CD4-positive, alpha-beta T cell treated with Interleukin-6 at 100 ng/mL for 8 hours (primary cell): ENCODE measurements at places on chromosomes 2 and 18.

GRCh38 chr2:239268549-239268948, 132.3 kb downstream of the HDAC4 start:
- no peak for DNase-seq

DNA sequence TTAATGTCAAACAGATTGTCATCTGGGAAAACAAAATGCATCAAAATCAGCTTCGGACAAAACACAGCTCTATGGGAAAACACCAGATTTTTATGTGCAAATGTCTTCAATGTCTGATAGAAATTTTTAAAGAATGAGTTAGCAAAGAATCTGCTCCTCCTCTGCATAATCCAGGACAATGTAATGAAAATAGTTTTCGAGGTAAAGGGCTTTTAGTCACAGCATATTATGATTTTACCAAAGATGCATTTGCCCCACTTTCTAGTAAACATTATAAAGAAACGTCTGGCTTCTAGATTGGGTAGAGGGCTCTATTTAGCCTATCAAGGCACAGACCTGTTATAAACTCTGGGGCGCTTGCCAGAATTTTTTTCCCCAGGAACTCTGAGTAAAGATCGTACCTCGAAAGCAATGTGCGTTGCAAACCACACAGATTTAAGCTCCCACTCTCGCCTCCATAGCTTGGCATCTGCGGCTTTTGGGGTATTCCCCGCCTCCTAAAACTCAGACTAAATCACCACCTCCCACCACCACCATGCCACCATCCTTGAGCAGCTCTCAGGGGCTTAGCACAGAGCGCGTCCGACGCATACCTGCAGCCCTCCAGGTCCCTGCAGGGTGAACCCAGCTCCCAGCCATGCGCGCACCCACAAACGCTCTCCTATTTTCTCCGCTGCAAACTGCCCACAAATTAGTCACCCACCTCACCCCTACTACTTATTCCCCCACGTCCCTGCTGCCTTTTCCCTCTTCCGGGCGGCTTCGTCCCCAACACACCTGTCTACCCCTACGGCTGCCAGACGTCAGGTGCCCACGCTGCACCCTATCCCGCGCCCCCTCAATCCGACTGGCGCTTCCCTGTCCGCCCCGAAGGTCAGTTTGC, 829 bp downstream of the ACVR1C start:
- DNase-seq = peak; percentile 14

DNA sequence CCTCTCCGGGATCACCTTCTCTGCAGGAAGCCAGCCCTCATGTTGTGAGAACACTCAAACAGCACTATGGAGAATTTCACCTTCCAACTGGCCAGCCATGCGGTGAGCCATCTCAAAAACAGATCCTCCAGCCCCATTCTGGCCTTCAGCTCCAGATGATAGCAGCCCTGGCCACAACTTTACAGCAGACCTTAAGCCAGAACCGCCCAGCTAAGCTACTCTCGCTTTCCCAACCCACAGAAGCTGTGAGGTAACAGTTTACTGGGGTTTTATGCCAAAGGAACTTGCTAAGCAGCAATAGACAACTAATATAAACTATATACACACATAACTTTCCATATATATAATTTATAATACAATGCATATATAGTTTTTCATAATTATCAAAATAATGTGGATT, 11.6 kb upstream of the PTPN4 start:
- DNase-seq = no peak

DNA sequence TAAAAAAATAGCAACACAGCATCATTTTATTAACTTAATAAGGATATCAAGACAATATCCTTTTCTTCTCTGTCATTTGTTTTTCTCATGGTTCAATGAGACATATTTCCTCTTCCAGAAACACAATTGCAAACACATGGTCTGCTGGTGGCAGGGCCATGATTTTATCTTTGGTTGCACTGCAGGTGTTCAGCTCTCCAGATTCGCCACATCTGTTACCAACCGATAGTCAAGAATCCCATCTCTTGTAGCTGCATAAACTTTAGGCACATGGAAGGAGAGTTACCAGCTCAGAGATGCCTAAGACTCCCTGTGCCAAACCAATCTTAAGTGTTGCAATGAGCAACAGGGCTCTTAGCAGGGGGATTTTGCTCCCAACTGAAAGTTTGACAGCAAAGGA, 1303.2 kb upstream of the CELF4 start:
- DNase-seq = no peak

DNA sequence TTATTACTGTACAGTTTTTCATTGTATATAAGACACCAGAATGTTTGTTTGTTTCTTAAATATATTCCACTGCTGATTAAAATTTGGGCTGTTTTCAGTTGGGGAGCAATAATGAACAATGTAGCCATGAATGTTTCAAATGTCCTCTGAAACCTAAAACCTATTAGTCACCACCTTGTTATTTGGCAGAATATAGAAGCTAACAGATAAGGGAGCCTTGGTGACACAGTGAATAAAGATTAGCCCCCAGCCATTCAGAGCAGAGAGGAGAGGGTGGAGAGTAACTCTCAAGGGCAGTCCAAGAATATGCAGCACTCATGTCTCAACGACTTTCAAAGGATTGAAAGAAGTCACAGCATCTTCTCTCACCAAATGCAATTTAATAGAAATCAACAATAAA, 43.1 kb upstream of the ATP8B1 start:
- no peak for DNase-seq

GRCh38 chr2:186256540-186256939, 229.5 kb upstream of the ZC3H15 start:
- no peak for DNase-seq

DNA sequence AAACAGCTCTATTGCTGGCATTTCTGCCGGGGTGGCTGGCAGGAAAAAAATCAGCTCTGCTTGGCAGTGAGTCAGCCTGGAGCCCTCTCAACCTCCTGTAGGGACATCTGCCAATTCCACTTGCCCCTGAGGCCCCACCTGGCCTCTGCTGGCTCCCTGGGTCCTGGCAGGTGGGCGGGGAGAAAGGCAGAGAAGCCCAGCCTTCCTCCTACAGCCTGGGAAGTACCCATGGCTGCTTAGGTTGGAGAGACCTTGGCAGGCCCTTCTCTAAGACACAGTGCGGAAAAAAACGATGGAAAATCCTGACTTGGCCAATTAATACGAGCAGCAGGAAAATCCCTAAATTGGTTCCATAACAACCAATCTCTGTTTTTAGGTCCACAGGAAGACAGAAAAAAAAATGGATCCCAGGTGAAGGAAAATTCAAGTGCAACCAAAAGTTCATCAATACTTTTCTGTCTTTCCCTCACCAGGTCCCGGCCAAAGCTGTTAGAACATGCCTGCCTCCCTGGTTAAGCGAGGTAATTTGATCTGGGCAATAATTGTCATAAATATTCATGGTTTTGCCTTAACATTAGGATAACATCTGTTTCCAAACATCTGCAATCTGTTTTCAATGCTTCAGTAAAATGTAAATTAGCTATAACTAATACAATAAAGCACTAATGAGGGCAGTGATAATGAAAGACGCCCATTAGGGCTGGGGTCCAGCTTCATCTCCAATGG, 245.9 kb downstream of the TFCP2L1 start:
- DNase-seq = no peak

DNA sequence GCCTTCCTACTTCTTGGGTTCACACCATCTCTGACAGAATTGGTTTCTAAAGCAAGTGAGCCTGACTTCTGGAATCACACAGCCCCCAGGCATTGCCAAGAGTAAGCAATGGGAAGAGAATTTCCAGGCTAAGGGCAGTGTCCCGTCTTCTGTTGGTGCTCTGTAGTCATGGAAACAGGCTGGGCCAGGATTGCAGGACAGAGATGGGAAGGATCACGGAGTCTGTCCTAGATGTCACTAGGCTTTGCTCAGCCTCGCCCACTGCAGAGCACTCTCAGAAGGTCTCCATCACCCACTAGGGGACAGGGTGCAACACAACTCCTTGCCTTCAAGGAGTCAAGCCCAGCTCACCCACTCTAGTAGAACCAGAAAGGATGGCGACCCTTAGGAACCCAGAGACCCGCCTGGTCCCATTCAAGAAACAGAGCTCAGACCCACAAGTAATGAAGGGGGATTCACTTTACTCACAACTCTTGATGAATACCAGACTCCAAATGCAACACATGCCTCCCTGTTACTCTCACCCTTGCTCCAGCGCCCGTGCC, 48.6 kb upstream of the TEX51 start:
- DNase-seq = no peak

DNA sequence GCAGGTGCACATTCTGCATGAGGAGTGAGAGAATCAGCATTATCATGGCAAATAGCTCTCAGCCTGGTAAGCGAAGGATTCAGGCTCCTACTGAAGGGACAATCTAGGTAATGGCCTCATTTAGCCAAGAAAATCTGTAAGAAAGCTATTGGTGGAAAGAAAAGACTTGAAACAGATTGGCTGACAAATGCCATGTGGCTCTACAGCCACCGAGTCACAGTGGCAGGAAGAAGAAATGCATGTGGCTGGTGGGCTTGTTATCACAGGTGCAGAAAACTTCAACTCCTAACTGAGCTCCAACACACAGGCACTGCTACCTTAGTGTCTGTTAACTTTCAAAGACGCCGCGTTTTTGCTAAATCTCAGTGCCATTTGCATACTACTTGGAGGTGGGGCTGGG, 60.6 kb upstream of the REV1 start:
- DNase-seq = no peak

DNA sequence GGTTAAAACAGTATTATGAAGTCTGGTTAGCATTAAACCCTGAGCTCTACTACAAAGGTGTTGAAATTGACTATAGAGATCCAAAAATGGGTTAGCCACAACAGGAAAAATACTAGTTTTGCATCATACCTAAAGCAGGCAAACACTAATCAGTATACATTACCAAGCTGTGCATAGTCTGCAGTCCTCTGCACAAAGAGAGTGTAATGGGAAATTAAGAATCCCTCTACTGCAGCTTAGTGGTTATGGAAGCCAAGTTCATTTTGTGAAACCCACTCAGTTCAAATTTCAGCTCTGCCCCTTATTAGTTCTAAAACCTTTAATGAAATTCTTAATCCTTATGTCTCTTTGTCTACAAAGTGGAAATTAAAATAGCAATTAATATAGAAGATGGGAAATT, 192.1 kb downstream of the MBD2 start:
- no peak for DNase-seq

DNA sequence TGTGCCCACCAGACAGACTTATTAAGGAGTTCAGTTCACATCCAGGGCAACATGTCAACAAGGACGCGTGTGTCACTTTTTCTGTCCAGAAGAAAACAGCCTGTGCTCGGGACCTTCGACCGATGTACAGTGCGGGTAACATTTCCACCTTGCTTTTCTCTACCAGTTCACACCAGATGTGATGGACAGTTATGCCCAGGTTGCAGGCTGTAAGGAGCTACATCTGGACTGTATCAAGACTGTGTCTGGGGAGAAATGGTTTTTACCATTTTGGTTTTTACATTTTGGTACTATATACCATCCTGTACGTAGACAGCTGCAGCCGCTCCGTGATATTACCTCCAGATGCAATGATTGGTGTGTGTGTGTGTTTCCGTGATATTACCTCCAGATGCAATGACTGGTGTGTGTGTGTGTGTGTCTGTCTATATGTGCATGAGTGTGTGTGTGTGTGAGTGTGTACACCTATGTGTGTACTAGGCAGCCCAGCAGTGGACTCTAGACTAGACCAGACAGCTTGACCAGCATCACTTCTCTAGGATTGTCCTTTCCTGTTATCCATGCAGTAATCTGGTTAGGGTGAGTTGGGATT, 118.0 kb downstream of the COL6A3 start:
- DNase-seq = no peak

DNA sequence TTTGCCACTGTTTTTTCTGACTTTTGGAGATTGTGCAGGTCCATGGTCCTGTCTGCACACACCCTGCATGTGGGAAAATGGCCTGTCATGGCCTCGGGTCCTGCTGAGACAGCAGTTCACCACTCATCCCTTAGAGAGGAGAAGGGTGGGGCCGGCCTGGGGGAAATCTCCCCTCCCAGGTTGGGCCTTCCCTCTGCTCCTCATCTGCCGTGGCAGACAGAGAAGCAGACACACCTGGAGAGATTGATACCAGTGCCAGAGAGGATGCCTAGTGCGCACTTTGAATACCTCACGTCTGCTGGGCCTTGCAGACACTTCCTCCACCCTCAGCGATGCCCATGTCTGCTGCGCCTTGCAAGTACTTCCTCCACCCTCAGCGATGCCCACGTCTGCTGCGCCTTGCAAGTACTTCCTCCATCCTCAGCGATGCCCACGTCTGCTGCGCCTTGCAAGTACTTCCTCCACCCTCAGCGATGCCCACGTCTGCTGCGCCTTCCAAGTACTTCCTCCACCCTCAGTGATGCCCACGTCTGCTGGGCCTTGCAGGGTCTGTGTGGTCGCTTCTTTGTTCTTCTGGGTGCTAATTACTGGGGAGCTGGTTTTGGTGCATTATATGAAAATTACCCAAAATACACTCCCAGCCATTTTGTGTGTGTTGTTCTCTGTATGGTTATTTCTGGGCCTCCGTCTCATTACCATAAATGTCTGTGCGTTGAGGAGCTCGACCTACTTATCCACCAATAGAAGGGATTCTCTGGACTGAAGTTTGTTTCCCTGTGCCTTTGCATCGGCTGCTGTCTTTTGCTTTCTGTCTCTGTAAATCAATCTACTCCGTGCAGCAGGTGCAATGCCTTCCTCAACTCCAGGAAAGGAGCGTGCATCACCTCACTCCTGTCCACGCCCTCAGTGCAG, 186.9 kb upstream of the PXDN start:
- DNase-seq = no peak

DNA sequence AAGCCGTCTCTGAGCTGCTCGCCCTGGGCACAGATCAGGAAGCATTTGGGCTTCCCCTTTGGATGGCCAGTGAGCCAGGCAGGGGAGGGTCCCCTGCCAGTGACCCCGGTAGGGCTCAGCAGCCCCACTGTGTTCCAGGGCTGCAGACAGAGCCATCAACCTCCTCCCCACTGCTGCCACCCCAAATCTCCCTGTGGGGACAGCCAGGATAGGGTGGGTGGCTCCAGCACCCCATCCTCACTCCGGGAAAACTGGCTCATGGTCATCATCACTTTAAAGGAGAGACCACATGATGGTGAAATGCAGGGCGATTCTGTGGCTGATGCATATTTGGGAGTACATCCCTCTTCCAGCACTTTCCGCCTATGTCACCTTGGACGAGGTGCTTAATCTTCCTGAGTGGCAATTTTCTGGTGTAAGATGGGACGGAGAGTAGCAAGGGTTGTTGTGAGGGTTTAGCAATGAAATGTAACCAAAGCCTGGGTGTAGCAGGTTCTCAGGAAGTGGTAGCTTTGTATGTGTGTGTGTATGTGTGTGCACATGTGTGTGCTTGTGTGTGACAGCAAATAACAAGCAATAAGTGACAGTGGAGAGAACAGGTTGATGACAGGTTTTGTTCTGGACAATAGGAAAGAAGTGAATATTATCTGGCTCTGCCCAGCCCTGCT, 61.8 kb downstream of the ACAA2 start:
- peak; percentile 51 for DNase-seq

DNA sequence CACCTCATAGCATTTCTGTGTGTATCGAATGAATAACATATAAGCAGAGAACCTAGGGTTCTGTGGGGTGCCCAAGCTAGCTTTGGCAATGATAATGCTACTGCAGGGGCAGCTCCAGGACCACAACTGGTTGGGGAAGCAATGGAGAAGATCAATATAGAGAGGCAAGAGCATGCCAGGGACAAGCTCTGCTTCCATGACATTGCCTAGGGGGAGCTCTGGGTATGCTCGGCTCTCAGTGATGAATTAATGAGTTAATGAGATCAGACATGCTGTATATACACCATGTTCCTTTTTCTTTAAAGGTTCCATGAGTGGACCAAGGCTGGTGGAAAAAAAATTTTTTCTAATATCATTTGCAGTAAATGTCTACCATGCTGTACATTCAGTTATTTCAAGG, 618.4 kb downstream of the BCL11A start:
- DNase-seq = no peak
